ENCODE measurements at places on chromosomes 6 and 20. TPM values are rescaled to one million over a fixed set of nuclear protein-coding genes. Genes with fewer than 3 reads are reported as not detected.

The EPPIN gene
- 0.23 TPM for total RNA-seq

The IL17F gene
- not detected for total RNA-seq

The CTSA gene
- total RNA-seq, result 48.3 TPM

The SYNJ2 gene
- 12.4 TPM for total RNA-seq

The CLVS2 gene
- total RNA-seq, result 0.46 TPM

The ANGPT4 gene
- 0.25 TPM for total RNA-seq

The SLC24A3 gene
- 4.7 TPM for total RNA-seq

The PDYN gene
- 0.14 TPM for total RNA-seq

DNA sequence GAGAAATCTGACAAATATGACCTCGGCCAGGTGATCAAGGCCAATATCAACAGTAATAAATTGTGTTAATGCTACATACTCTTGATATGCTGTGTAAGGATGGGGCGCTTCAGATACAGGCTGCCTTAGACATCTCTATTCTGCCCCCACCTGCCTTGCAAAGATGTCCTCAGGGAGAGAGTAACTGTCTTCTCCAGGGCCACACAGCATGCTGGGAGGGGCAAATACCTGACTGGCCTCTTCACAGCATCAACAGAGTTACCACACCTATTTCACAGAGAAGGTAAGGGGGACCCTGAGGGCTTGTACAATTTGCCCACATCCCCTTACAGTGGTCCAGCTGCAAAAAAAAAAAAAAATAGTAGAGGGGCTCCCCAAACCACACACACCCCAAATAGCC, 17.2 kb upstream of the KIAA1755 start:
- DNase-seq, result no peak
- no peak overlapping the region for H3K4me3 ChIP-seq
- peaks cover 11% of the 10 kb centered on the region for H3K4me1 ChIP-seq
- no peaks in the 10 kb centered on the region for H3K27me3 ChIP-seq
- peaks cover 11% of the 10 kb centered on the region for H3K36me3 ChIP-seq

DNA sequence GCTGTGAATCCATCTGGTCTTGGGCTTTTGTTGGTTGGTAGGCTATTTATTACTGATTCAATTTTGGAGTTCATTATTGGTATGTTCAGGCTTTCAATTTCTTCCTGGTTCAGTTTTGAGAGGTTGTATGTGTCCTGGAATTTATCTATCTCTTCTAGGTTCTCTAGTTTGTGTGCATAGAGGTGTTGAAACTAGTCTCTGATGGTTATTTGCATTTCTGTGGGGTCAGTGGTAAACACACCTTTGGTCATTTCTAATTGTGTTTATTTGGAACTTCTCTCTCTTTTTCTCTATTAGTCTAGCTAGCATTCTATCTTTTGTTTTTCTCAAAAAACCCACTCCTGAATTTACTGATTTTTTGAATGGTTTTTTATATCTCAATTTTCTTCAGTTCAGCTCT, 70.1 kb upstream of the IRAK1BP1 start:
- H3K36me3 ChIP-seq, result peaks cover 3% of the 10 kb centered on the region
- no peaks in the 10 kb centered on the region for H3K4me1 ChIP-seq
- no peak for DNase-seq
- H3K4me3 ChIP-seq, result no peak overlapping the region
- no peak overlapping the region for H3K27ac ChIP-seq

- H3K27ac ChIP-seq, result no peak overlapping the region
- H3K4me1 ChIP-seq, result peaks cover 14% of the 10 kb centered on the region
- no peak for DNase-seq
- H3K27me3 ChIP-seq, result no peaks in the 10 kb centered on the region
- H3K36me3 ChIP-seq, result no peaks in the 10 kb centered on the region
Measured at GRCh38 chr6:16334671-16335070, 96.3 kb downstream of the GMPR start.

DNA sequence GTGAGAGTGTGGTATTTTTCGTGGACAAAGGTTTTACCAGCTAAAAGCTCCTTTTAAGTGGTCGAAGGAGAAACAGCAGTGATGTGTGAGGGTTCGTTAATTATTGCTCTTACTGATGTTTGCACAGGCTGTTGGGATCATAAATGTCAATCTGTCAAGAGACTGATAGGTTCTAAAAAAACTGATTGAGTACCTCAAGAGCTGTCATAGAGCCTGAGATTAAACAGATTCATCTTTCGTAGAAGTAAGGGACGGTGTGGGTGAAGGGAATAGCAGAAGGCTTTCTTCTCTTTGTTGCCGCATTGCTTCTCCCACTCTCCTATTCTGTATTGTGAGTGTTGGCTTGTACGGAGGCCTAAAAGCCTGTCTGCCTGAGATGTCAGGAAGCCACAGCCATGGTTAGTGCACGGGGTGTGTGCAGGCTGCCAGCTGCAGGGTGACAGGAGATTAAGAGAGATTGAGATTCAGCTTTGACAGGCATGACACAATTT, 291.0 kb downstream of the ZFAND3 start:
- no peaks in the 10 kb centered on the region for H3K27me3 ChIP-seq
- no peak for DNase-seq
- peaks cover 30% of the 10 kb centered on the region for H3K4me1 ChIP-seq
- H3K36me3 ChIP-seq, result no peaks in the 10 kb centered on the region

DNA sequence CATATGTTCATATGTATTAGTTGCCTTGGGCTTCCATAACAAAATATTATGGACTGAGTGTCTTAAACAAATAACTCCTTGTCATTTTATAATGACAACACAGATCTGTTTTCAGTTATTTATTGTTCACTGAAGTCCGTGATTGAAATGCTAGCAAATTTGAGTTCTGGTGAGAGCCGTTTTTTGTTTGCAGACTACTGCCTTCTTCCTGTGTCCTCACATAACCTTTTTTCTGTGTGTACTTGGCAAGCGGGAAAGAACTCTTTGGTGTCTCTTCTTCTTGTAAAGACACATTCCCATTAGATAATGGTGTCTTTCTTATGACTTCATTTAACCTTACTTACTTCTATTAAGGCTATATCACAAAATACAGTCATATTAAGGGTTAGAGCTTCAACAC, 482.9 kb upstream of the EYS start:
- H3K27ac ChIP-seq, result no peak overlapping the region
- H3K4me1 ChIP-seq, result peaks cover 7% of the 10 kb centered on the region
- H3K27me3 ChIP-seq, result no peaks in the 10 kb centered on the region
- H3K36me3 ChIP-seq, result peaks cover 17% of the 10 kb centered on the region

GRCh38 chr6:90492369-90492768, 94.5 kb downstream of the MAP3K7 start:
- H3K4me1 ChIP-seq, result peaks cover 58% of the 10 kb centered on the region
- no peak overlapping the region for H3K27ac ChIP-seq
- no peaks in the 10 kb centered on the region for H3K27me3 ChIP-seq
- no peak for DNase-seq
- peaks cover 4% of the 10 kb centered on the region for H3K36me3 ChIP-seq
- H3K4me3 ChIP-seq, result no peak overlapping the region

DNA sequence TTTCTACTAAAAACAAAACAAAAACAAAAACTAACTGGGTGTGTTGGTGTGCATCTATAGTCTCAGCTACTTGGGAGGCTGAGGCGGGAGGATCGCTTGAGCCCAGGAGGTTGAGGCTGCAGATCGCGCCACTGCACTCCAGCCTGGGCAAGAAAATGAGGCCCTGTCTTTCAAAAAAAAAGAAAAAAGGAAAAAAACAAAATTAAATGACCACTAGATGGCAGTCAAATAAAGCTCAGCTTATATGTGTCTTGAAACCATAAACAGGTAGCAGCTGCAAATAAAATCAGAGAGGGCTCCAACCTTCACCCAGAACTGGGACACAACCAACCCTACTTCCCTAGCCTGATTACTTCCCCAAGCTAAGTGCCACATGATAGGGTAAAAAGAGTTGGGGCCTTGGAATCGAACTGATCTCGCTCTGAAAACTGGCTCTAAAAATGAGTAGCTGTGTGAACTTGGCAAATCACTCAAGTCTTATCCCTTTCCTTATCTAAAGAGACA, 67.1 kb upstream of the ADGRF4 start:
- DNase-seq, result no peak
- peaks cover 29% of the 10 kb centered on the region for H3K4me1 ChIP-seq
- H3K4me3 ChIP-seq, result no peak overlapping the region
- H3K27ac ChIP-seq, result no peak overlapping the region
- H3K36me3 ChIP-seq, result 0 out of 2 replicates have a peak, but pooled peaks cover 2% of the 10 kb centered on the region
- no peaks in the 10 kb centered on the region for H3K27me3 ChIP-seq

DNA sequence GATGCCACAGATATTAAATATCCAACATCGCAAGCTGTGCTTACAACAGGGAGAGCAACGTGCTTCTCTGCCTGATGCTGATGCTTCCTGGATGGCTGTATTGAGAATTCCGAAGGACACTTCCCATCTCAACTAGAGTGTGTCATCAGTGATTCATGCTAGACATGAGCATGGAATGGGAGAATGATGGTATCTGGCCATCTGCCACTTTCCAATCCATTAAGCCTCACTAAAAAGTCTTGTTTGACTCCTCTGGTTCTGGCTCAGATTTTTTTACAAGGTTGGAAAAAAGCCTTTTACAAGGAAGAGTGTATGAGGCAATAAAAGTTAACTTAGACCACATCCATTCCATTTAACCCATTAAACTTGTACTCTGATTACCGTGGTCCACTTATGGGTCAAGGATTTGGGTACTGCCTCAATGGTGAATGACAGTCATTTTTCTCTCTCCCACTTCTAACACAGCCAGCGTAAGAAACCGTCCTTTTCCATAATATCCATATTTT, 265.3 kb downstream of the UST start:
- no peaks in the 10 kb centered on the region for H3K27me3 ChIP-seq
- 0 out of 2 replicates have a peak overlapping the region, but pooled peaks have one; percentile 54 for H3K27ac ChIP-seq
- H3K4me1 ChIP-seq, result peaks cover 75% of the 10 kb centered on the region
- H3K36me3 ChIP-seq, result peaks cover 19% of the 10 kb centered on the region

DNA sequence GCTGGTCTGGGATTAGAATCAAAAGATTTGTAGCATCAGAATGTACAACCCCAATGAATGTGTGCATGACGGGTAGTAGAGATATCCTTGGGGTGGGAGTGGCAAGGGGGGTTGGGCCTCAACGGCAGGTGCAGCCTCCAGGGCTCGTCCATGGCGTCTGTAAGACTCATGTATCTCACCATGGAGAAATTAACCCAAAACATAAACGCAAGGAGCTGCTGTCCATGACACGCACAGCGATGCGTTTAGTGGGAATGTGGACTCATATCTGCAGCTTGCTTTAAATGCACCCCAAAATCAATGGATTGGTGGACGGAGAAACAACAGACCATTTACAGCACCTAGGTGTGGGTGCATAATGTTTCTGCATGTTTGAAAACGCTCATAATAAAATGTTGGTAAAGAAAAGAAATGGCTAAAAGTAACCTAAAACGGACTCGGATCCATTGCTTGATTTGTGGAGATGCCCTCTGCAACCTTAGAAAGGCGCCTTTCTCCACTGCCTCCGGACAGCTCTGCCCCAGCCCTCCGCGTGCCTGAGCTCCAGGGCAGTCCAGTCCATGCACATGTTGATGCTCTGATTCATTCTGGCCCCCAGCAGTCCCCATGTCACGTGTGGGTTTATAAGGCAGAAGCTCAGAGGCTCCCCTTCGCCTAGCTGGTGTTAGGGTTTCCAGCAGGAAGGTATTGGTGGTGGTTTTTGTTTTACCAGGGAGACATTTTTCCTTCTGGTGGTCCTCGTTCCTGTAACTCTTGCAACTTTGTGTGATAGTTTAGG, 24.5 kb downstream of the PYGB start:
- H3K4me3 ChIP-seq, result no peak overlapping the region
- H3K4me1 ChIP-seq, result no peaks in the 10 kb centered on the region
- no peak overlapping the region for H3K27ac ChIP-seq
- H3K27me3 ChIP-seq, result no peaks in the 10 kb centered on the region
- H3K36me3 ChIP-seq, result peaks cover 41% of the 10 kb centered on the region

DNA sequence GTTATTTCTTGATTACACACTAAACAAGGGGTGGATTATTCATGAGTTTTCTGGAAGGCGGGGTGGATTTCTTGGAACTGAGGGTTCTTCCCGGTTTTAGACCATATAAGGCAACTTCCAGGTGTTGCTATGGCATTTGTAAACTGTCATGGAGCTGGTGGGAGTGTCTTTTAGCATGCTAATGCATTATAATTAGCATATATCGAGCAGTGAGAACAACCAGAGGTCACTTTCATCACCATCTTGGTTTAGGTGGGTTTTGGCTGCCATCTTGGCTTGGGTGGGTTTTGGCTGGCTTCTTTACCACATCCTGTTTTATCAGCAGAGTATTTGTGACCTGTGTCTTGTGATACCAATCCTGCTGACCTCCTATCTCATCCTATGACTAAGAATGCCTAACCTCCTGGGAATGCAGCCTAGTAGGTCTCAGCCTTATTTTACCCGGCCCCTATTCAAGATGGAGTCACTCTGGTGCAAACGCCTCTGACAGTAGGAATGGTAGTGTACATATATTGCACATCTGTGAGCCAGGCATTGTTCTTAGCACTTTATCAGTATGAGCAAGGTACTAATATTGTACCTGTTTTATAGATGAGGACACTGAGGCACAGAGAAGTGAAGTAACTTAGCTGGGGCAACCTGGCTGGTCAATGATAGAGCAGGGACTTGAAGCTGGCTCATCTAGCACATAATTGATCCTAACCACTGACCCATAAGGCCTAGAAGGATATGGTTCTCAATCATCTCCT, 203.7 kb downstream of the NFATC2 start:
- no peak for DNase-seq
- H3K4me3 ChIP-seq, result no peak overlapping the region
- H3K27ac ChIP-seq, result no peak overlapping the region
- no peaks in the 10 kb centered on the region for H3K27me3 ChIP-seq
- H3K36me3 ChIP-seq, result peaks cover 3% of the 10 kb centered on the region

GRCh38 chr6:105257340-105257739, 77.5 kb upstream of the POPDC3 start:
- H3K36me3 ChIP-seq, result no peaks in the 10 kb centered on the region
- DNase-seq, result no peak
- no peak overlapping the region for H3K27ac ChIP-seq
- H3K4me3 ChIP-seq, result no peak overlapping the region

DNA sequence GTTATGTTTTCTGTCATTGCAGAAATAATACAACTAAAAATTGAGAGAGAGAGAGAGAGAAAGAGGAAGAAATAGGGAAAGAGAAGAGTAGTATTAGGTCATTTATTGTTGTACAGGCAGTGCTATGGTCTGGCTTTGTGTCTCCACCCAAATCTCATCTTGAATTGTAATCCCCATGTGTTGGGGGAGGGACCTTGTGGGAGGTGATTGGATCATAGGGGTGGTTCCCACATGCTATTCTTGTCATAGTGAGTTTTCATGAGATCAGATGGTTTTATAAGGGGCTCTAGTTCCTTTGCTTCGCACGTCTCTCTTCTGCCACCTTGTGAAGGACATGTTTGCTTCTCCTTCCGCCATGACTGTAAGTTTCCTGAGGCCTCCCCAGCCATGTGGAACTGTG, 677.4 kb upstream of the CHD6 start:
- no peaks in the 10 kb centered on the region for H3K4me1 ChIP-seq
- H3K4me3 ChIP-seq, result no peak overlapping the region
- DNase-seq, result no peak
- H3K36me3 ChIP-seq, result no peaks in the 10 kb centered on the region

DNA sequence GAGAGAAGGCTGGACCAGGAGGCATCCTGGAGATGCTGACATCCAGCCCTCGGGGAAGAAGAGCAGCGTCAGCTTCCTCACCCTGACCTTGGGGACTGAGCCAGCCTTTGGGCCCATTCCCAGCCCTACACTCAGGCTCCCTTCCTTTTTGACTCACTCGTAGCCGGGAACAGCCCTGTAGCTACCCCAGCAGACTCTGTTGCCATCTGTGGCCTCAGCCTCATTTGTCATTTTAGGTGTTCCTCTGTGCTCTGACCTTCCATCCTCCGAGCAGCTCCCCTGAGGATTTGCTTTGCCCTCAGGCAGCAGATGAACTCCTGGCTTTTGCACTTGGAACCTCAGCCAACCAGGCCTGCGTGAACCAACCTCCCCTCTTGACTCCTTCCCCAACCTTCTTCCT, 67.5 kb downstream of the ELOVL2 start:
- no peaks in the 10 kb centered on the region for H3K36me3 ChIP-seq
- DNase-seq, result no peak
- H3K27me3 ChIP-seq, result no peaks in the 10 kb centered on the region

Data from WTC11 (cell line).